ENCODE measurements at places on chromosomes 7 and 10. TPM values are rescaled to one million over a fixed set of nuclear protein-coding genes. Genes with fewer than 3 reads are reported as not detected.

TUBB8 gene
- not detected for total RNA-seq

TCERG1L gene
- not detected for total RNA-seq

CTAGE4 gene
- total RNA-seq, result 0.36 TPM

UCMA gene
- total RNA-seq, result not detected

ADAM22 gene
- total RNA-seq, result 0.52 TPM

CARD11 gene
- total RNA-seq, result not detected

SAP25 gene
- 0.13 TPM for total RNA-seq

CLCN1 gene
- 0.07 TPM for total RNA-seq
